Fibroblast of skin of scalp (primary cell): ENCODE measurements at places on chromosomes 7 and 10.

DNA sequence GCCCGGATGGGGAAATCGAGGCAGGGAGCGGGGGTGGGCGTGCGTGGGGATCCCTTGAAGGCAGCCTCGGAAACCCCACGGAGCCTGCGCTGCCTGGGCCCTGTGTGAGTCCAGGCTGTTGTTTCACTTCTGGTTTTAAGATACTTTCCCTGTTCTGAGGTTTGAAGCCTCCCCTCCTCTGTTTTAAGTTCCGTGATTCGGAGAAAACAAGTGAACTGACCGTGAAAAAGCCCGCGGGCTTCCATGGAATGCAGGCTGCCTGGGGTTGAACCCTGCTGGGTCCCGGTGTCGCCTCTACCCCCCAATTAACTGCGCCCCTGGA, 401 bp downstream of the LRRC27 start:
- DNase-seq, result no peak

GRCh38 chr7:95594185-95594584, 2.1 kb downstream of the PDK4 start:
- no peak for DNase-seq

DNA sequence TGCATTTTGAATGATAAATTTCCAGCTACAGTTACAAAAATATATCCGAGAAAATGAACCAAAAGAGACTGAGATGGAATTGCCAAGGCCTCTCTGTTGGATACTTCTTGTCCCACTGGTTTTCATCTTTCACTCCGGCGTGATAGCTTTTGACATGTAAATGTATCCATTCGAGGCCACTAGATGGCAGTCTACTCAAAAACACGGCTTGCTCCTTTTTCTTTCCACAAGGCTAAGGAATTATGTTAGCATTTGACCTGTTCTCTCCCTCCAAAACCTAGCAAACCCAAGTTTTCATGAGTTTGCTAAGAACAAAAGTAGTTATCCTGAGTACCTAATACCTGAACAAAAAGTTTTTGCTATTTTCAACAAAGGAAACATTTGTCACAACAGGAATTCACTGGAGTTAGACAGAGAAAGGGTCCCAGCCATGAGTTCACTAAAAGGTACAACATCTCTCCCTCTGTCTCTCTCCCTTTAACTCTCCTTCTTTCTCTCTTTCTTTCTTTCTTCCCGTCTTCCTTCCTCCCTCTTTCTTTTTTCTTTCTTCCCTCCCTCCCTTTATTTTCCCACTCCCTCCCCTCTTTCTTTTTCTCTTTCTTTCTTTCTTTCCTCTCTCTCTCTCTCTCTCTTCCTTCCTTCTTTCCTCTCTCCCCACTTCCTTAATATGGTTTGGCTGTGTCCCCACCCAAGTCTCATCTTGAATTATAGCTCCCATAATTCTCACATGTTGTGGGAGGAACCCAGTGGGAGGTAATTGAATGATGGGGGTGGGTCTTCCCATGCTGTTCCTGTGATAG, 207.9 kb upstream of the MYO3A start:
- peak; percentile 40 for DNase-seq

- no peak for DNase-seq
These were observed 16.2 kb downstream of the SVIL start for GRCh38 chr10:29618341-29619171.

- no peak for DNase-seq
These were observed 72.0 kb downstream of the C10orf143 start for GRCh38 chr10:130038611-130039109.

GRCh38 chr10:122655524-122656307, 43.9 kb downstream of the C10orf120 start:
- no peak for DNase-seq

DNA sequence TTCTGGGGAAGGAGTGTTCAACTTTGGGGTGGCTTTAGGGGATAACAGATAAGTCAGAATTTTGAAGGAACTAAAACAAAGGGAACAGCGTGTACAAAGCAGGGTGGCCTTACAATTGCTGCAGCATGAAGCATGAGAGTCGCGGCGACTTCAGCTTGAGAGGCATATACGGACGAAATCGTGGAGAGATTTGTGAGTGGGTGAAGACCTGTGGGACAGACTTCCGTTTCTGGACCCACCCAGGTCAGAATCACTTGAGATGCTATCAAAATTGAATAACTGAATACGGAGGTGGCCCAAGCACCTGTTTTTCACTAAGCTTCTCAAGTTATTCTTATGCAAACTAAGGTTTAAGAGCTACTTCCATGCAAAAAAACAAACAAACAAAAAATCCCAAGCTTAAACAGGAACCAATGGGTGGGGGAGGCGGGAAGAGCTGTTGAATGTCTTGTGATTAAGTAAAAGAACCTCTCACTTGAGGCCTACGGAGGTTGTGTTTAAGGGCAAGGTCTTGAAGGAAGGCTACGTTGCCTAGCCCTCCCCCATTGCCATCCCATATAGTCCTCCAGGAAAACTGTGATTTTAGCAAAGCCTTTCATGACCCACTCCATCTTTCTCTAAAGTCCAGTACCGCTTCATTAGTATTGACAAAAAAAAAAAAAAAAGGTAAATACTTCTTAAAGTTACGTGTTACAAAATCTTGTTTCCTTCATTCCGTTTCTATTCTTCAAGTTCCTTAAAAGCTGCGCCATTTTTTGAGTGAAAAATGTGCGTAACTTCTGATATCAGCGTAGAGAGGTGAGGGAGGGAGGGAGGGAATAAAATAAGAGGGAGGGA, 1.3 kb upstream of the TRIM24 start:
- DNase-seq, result no peak

DNA sequence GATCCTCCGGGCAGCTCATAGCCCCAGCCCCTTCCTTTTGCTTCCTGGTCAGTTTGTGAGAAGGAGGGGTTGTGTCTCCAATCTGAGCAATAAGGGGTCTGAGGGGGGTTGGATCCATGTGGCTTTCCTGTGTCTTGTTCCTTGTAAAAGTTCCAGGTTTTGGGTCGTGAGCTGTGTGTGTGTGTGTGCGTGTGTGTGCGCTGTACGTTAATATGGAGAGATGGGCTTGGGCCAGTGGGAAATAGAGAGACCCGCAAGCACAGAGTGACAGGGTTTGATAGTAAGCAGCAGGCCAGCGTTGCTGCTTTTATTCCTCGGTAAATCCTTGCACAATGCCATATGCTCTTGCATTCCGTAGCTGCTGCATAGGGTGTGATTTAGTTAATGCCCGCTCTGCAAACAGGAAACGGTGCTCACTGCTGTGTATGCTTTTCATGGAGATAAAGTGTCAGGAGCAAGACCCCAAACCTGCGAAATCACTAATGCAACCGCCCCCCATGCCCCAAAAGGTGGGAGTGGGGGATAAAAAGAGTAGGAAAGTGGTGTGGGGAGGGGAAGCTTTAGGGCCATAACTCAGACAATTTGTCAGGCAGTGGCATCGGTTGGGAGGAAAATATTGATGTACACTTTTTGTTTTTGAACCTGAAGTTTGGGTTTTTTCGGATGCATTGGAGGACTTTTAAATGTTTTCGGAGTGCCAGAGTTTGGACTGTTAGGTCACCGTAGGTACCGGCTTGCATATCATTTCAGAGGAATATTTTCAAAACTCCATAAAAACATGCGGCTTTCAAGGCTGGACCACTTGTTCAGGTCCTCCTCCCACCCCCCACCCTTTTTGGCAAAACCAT, 108.7 kb downstream of the TCF7L2 start:
- DNase-seq, result peak; percentile 78

DNA sequence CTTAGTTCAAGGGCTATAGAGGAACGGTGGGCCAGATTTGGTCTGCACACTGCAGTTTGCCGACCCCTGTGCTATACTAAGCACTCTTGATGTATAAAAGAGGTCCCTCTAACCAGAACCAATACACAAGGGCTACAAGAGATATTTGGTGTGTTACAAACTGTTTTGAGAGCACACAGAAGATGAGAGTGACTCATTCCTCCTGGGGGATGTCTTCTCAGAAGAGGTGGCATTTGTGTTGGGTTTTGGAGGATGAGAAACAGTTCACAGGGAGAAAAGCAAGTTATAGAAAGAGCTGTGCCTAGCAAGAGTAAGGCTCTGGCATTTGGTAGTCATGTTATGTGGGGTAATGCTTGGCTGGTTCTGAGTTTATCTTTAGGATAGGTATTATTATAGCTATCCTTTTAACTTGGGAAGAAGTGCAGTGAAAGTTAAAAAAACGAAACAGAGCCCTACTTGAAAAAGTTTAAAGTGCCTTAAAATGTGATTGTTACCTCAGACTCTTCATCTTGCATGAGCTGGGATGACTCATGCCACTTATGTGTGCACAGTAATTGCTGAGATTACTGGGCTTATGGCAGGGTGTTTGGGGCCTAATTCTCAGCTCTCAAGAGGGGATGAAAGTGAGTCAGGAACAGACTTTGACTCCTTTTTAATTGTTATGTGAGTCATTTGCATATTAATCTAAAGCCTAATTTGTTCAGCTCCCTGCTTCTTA, 160.4 kb downstream of the KIF20B start:
- peak; percentile 80 for DNase-seq

GRCh38 chr10:122636953-122637352, 62.7 kb downstream of the C10orf120 start:
- no peak for DNase-seq

GRCh38 chr10:133140417-133141143, 19.4 kb upstream of the KNDC1 start:
- DNase-seq, result no peak

- DNase-seq, result peak; percentile 53
These were observed 105.6 kb downstream of the NSUN6 start for GRCh38 chr10:18545621-18546305.

DNA sequence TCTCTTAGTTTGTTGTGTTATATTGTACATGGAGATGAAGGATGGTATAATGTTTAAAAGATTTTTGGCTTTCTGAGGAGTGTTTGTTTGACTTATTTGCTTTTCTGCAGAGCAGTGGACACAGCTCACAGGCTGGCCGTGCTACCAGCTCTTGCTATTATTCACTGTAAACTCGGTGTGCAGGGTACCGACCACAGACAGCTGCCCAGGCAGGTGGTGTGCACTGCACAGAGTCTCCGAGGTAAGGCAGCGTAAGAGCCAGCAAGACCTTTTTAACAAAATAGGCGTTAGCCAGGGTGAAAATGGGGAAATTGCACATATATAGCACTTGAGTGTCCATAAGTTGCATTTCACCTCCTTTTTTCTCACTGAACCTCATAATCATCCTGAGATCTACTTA, 438.0 kb downstream of the CNTNAP2 start:
- DNase-seq, result no peak

GRCh38 chr10:130043491-130043890, 67.1 kb downstream of the C10orf143 start:
- no peak for DNase-seq

- DNase-seq, result no peak
These were observed 155.2 kb upstream of the TPK1 start for GRCh38 chr7:144991041-144991440.

DNA sequence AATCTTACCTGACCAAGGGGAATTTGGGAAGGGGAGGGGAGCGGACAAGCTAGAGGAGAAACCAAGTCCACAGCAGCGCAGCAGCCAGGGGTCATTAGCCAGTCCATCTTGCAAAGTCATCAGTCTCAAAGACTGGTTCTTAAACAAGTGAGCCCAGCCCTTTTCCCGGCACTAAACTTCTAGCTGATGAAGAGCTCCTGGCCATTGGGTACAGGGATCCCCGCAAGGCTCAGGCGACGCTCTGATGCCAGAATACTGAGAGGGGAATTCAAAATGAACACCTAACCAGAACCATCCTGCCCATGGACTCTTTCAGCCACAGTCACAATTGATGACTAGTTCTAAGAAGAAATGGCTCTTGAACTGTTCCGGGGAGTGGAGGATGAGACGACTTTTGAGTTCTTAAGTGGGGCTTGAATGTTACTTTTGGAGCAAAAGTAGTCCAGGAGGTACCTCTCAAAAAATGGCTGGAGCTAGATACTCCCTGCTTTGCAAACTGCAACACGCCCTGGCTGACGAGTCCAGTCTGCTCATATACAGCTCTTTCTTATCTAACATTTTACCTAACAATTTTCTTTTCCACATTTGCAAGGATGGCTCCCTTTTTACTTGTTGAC, 2.5 kb upstream of the TWIST1 start:
- DNase-seq, result no peak

DNA sequence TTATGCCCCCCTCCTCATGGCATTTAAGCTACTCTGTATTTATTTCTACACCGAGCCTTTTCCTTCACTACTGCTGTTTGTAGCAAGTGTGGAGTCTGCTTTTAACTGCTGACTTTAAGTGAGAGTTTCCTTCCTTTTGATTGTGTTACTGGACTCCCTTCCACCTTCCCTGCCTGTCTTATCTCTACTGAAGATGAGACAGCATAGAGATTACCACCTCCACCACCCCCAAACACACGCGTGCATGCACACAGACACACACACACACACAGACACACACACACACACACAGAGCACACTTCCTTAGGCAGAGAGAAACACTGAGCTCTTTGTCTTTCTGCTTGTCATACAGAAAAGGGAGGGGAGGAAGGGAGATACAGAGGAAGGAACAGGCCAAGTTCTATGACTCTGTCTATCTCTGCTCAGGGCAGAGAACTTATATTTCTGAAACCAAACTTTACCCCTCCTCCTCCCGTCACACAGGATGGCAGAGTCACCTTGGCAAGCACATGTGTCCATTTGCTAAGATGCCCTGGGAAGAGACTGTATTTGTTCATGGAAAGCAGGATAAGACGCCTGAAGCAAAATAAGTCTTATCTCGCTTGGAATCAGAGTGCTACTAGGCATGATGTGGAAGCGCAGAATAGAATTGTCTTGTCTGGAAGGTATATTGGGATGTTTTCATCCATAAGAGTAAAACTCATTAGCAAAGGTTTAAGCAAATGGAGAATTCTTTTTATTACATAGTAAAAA, 81.8 kb upstream of the CAV2 start:
- no peak for DNase-seq

- peak; percentile 64 for DNase-seq
These were observed 860 bp downstream of the SEC31B start for GRCh38 chr10:100518761-100519241.

DNA sequence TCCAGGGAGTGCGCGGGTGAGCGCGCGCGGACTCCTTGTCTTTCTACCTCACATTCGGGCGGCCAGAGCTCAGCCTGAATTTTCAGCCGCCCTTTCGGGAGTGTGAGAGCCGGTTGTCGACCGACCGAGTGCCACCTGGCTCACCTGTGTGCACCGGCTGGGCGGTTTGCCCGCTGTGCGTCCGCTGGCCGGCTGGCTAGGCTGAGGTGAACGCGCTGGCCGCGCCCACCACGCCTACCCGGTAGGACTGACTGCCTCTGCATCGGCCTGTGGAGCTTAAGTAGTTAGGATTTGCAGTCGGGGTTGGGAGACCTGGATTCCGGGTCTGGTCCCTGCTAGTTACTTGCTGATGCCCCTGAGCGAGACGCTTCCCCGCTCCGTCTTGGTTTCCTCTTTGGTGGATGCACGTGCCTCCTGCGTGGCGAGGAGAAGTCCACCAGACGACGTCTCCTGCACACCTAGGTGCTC, 553 bp downstream of the TSPAN15 start:
- no peak for DNase-seq

- no peak for DNase-seq
These were observed 65.1 kb downstream of the MARCHF5 start for GRCh38 chr10:92356041-92356440.

GRCh38 chr7:135308583-135309327, 75.1 kb downstream of the STRA8 start:
- DNase-seq, result no peak

GRCh38 chr7:68279827-68280400, 1283.3 kb downstream of the TYW1 start:
- no peak for DNase-seq
